ENCODE measurements at places on chromosomes 16 and 17. TPM values are rescaled to one million over a fixed set of nuclear protein-coding genes. Genes with fewer than 3 reads are reported as not detected.

UNC45B gene
- total RNA-seq: not detected

SLC13A2 gene
- total RNA-seq: not detected

SDR42E2 gene
- total RNA-seq: not detected

DNAI2 gene
- not detected for total RNA-seq

BTBD17 gene
- total RNA-seq: not detected

TSPOAP1 gene
- total RNA-seq: 0.14 TPM

ERN1 gene
- total RNA-seq: 17.5 TPM

GDPD1 gene
- 1.6 TPM for total RNA-seq

KRTAP4-4 gene
- total RNA-seq: not detected

CRHR1 gene
- not detected for total RNA-seq

SLX1A gene
- 44.0 TPM for total RNA-seq

AANAT gene
- not detected for total RNA-seq

MEIOB gene
- total RNA-seq: not detected

PARD6A gene
- total RNA-seq: 6.3 TPM

MT1F gene
- 0.34 TPM for total RNA-seq

C1QBP gene
- total RNA-seq: 246 TPM

UBE2G1 gene
- total RNA-seq: 52.3 TPM

TEN1 gene
- 20.8 TPM for total RNA-seq

PHF23 gene
- total RNA-seq: 41.4 TPM

PRSS21 gene
- total RNA-seq: 1.0 TPM

SRCIN1 gene
- total RNA-seq: 0.14 TPM

KRT28 gene
- not detected for total RNA-seq

SEZ6L2 gene
- total RNA-seq: 0.68 TPM

PPL gene
- 7.0 TPM for total RNA-seq

KRTAP17-1 gene
- total RNA-seq: not detected

FXR2 gene
- 38.8 TPM for total RNA-seq

TBC1D3E gene
- not detected for total RNA-seq

NDUFB10 gene
- 149 TPM for total RNA-seq

CD300E gene
- total RNA-seq: not detected

NOG gene
- total RNA-seq: 0.23 TPM

HYDIN gene
- total RNA-seq: 0.17 TPM

ULK2 gene
- total RNA-seq: 18.4 TPM

PLCD3 gene
- 51.4 TPM for total RNA-seq

TIGD7 gene
- 3.4 TPM for total RNA-seq

DHX8 gene
- 44.2 TPM for total RNA-seq

SCNN1G gene
- 0.68 TPM for total RNA-seq

EXOC3L1 gene
- 45.8 TPM for total RNA-seq

PHF12 gene
- total RNA-seq: 16.8 TPM

NLRC3 gene
- total RNA-seq: 2.0 TPM

ABCA8 gene
- under 0.01 TPM for total RNA-seq

CARD14 gene
- total RNA-seq: 0.34 TPM

SLC5A11 gene
- total RNA-seq: 0.17 TPM

ST6GALNAC2 gene
- total RNA-seq: 0.51 TPM

DBNDD1 gene
- total RNA-seq: 10.4 TPM

CHP2 gene
- total RNA-seq: not detected

KRTAP4-1 gene
- total RNA-seq: not detected

NPLOC4 gene
- total RNA-seq: 124 TPM

FA2H gene
- total RNA-seq: not detected

NLRC5 gene
- total RNA-seq: 34.5 TPM

PRSS33 gene
- not detected for total RNA-seq

Measured in dermis blood vessel endothelial cell (primary cell).